NCI-H510A (cell line): ENCODE measurements at places on chromosomes 7 and 10.

- no peak for DNase-seq
Observed at GRCh38 chr10:79376078-79376628, 28.9 kb downstream of the PPIF start.

DNA sequence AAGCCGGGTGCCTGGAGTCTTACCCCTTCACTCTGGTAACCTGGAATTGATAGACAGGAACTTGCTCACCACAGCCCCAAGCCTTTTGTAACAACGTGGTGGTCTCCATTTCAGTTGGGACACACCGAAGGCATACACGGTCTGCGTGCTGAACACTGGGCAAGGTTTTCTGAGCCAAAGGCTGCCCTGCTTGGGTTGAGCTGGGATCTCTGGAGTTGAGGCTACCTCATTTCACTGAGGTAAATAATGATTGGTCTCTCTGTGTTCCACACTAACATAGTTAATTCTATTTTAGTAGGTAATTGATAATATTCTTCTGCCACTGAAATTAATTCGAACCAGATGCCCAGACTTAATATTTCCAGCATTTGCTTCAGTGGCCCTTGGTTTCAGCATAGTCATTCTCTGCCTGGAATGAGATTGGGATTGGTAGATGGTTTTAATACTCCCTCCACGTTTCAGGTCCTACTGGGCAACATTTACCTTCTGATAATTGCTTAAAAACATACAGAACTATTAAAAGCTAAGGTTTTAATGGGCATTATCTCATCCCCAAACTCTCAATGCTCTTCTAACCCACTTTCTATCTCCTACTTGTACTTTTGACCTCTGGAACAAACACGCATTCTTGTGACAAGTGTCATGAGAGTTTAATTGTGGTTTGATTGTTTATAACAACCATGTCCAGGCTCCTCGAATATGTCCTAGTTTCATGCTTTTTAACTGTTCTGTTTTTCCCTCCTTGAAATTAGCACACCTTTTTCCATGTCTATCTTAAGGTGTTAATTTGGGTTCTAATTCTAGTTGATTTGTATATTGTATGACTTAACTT lies 202.3 kb upstream of the KLF6 start:
- no peak for DNase-seq

GRCh38 chr10:11521860-11522259 lies 89.6 kb downstream of the USP6NL start:
- no peak for DNase-seq

DNA sequence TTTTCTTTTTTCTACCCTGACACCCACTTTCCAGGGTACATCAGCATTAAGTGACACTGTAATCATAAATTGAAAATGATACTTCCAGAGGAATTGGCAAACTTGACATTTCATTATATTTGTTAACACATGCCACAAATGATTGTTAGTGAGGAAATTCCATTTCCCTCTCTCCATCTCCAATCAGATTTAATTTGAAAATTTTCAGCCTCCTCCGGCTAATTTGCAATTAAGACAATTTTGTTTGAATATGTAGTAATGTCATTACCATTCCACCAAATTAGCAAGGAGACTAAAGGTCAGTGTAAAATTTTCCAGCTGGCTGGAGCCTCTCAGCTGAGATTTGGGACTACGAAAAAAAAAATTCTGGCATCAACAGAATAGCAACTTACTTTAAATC lies 242.7 kb downstream of the FOXP2 start:
- DNase-seq: no peak

DNA sequence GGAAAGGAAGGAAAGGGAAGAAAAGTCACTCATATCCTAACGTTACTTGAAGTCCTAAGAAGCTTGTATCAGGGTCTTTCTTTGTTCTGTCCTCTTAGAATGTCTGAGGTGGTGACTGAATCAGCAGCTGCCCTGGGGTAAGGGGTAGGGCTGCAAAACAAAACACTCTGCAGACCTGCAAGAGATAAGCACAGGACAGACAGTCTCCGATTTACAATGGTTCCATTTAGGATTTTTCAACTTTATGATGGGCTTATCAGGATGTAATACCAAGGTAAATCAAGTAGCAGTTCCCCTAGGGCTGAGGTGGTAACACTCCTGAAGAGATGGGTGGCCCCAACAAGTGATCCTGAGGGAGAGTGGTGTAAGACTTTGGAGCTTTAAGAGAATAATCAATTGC lies 16.5 kb downstream of the KDM7A start:
- no peak for DNase-seq

DNA sequence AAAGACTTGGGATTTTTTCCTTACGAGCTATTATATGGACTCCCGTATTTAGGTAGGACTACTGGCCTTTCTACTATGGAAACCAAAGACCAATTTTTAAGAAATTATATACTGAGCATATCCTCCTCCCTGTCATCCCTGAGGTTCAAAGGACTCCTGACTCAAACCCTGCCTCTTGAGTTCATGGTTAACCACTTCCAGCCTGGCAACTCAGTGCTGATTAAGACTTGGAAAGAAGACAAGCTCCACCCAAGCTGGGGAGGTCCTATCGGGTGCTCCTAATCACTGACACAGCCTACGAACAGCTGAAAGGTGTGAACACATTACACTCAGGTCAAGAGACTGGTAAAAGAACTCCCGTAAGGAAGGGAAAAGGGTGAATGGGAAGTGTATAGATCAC lies 66.8 kb downstream of the LYZL2 start:
- no peak for DNase-seq
